ENCODE measurements at places on chromosomes 3 and 15.

DNA sequence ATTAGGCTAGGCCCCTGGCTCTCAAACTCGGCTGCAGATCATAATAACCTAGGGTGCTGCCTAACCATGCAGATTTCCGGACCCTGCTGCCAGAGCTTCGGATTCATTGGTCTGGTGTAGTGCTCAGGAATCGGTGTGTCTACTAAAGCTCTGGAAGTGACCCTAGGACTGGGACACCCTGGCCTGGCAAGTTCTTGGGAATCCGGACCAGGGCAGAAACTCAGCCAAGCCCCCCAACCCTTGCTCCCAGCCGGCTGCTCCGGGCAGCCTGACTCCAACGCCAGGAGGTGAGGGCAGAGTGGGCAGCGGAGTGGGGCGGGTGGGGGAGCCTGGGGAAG lies 23.0 kb downstream of the IGDCC3 start:
- no peak for DNase-seq

DNA sequence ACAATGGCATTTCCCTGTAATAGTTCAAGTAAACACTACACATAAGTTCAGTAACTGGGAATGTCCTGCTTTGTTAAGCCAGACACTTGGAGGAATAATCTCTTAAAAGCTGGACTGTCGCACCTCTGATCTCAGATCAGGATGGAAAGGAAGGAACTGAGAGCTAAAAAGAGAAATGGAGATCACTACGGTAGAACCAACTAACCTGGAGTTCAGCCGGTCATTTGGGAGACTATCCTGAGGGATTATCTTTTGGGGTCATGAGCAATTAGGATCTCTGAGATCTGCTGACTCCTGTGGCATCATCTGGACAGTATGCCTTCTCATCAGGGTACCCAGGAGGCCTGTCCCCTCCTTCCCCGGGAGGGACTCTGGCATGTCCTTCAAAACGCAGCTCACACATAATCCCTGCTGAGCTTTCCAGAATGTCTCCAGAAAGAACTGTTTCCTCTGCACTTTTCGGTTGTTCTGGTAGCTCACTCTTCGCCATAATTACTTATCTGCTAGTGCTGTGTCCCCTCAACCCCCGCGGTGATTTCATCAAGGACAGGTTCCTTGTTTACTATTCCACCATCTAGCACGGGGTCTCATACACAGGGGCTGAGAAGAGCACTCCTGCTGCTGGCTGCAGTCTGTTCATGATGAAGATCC lies 115.6 kb downstream of the SENP2 start:
- no peak for DNase-seq

DNA sequence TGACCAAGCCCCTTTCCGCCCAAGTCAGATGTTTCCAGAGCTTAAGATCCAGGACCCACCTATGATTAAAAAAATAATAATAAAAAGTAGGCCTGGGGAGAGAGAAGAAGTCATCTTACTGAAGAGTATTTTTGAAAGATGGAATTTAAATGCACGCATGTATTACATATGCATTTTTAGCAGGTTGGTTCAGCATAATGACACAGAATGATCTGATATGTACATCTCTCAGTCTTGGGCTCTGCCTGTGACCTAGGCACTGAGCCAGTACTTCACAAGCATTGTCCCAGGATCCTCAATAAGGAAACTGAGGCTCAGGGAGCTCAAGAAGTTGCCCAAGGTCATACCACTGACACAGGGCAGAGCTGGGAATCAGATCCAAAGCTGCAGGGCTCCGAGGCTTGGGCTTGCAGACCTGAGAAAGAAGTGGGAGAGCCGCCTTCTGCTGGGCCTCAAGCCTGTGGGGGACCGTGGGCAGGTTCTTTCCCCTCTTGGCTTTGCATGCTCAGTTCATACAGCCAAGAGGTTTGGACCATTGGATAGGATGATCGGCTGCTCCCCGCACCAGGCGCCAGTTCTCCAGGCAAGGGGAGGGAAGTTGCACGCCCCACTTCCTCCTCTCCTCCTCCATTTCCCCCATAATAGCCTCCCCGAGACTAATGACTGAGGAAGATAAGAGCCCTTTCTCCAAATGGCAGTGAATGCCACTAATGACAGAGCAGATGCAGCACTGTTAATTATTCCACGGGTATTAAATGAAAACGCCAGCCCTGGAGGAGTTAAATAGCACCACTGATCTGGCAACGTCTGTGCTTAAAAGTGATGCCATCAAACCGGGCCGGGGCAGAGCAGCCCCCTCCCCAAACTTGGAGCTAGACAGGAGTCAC lies 6.9 kb downstream of the SLC6A1 start:
- no peak for DNase-seq

DNA sequence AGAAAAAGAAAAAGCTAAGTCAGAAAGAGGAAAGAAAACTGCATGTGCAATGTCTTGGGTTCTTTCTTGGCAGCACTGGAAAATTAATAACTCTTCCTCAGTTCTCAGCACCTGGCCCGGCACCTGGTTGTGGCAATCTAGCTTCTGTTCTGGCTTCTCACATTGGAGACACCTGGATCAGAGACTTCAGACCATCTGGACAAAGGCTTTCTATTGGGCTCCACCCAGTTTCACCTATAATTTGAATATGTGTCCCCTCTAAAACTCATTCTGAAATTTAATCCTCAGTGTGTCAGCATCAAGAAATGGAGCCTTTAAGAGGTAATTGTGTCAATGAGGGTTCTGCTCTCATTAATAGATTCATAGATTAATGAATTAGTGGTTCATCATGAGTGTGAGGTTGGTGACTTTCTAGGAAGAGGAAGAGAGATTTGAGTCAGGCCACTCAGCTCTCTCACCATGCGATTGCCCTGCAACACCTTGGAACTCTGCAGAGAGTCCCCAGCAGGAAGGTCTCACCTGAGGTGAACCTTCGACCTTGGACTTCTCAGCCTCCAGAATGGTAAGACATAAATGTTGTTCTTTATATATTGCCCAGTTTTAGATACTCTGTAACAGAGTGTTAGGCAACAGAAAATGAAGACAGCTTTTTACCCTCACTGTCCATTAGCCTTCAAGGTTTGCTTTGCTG lies 679.9 kb downstream of the NTRK3 start:
- no peak for DNase-seq

DNA sequence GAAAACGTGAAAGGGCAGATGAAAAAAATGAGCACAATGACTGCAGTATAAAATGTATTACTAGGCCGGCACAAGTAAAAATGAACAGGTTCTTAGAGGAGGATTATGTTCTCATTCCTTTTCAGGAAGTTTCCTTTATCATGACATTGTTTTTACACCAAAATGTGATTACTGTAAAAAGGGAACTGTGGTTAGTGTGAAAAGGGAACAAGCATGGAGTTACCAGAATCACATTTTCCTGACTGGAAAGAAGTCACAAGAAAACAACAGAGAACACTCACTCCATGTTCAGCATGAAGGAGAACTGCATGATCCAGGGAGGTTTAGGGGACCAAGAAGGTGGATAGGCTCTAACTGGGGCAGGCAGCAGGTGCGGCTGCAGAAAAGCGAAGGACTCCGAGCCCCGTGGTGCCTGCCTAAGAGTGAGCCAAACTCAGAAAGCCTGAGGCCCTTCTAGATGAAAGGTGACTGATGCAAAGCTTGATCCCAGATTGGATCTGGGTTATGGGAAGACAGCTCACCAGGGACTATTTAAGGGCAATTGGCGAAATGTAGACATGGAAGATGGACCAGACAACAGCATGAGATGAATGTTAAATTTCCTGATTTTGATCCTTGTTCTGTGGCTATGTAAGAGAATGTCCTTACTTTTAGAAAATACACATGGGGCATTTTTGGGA lies 77.3 kb downstream of the CCR1 start:
- DNase-seq = no peak

DNA sequence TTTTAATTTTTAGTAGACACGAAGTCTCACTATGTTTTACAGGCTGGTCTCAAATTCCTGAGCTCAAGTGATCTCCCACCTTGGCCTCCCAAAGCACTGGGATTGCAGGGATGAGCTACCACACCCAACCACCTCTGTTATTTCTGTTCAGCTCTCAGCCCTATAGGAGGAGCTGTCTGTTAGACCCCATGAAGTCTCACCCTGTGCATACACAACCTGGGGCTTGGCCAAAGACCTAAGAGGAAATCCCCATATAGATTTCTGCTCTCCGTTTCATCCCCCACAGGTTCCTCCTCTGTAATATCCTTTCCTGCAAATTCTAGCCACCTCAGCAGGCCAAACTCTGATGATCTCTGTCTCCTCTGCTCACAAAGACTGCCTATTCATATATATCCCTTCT lies 56.6 kb upstream of the CTDSPL2 start:
- no peak for DNase-seq

DNA sequence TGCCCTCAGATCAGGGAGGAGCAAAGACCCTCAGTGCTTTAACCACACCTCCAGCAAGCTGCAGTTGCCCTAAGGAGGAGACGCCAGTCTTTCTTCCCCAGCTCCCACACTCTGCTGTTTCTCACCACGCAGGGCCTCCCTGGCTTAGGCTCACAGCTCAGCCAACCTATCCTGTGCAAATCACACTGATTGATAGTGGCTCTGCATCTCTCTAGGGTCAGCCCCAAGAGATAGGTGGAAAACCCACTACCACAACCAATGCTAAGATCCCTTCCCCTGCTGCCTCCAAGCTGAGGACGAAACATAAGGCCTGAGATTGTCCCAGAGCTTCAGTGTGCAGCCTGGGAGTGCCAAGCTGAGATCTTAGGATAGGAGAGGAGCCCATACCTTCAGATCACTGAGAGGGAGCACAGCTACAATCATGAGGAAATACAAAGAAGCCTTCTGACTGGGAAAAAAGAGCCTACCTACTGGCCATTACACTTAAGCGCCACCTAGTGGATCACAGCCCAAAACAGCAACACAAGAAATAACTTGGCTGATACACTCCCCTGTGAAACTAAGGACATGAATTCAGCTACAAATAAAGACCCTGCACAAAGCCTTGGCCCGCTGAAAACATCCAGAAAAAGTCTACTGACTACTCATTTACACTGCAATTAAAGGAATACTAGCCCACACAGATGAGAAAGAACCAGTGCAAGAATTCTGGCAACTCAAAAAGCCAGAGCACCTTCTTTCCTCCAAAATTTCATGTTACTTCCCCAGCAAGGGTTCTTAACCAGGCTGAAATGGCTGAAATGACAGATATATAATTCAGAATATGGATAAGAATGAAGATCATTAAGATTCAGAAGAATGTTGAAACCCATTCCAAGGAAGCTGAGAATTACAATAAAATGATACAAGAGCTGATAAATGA lies 271.5 kb upstream of the DCBLD2 start:
- DNase-seq = peak; percentile 59

GRCh38 chr15:80732818-80733217 lies 37.7 kb downstream of the ABHD17C start:
- DNase-seq = no peak

DNA sequence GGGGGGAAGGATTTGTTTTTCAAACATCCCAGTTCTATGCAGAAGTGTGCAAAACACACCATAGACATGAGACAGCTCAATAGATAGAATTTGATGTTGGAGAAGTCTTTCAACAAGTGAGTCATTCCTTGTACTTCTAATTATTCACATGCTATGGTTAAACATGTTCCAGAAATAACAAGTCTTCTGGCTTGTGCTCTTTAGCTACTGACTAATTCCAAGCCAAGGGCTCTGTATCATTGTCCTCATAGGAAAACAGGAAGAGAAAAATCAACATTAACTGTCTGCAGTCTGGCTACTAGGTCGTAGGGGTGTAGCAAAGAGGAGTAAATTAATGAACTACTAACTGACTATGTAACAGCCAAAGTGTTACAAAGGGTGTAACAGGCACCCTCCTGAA lies 25.8 kb downstream of the LDHAL6B start:
- no peak for DNase-seq

GRCh38 chr15:52505151-52505550 lies 23.5 kb downstream of the MYO5A start:
- no peak for DNase-seq

DNA sequence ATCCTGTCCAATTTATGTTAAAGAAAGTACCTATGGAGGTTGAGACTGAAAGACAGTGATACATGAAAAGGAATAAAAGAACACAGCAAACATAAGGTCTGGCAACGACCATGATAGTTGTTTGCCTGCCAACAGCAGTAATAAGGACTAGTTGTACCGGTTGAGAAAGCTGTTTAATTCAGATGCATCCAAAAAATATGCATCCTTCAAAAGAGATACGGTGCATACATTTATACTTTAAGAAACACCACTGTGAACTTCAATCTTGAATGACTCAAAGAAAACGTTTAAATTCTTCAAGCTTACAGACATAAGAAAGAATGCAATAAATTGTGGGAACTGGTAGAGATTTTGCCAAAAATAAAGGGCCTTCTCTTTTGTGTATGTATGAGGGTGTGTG lies 492.1 kb downstream of the NLGN1 start:
- DNase-seq = no peak

DNA sequence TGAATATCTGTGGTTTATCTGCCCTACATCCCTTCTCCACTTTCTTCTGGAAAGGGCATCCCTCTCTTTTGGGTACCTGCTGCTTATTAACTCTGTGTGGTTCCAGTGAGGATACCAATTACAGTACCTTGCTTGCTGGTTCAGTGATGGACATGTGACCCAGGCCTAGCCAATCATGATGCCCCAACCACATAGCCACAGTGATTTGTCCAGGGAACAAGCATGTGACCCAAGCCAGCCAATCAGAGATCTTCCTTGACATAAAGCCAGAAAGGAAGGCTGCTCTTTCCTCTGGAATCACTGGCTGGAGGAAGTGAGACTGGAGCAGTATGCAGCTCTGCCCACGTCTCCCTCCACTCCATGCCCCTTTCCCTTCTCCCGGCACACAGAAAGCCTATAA lies 10.9 kb upstream of the TMEM158 start:
- DNase-seq = no peak

DNA sequence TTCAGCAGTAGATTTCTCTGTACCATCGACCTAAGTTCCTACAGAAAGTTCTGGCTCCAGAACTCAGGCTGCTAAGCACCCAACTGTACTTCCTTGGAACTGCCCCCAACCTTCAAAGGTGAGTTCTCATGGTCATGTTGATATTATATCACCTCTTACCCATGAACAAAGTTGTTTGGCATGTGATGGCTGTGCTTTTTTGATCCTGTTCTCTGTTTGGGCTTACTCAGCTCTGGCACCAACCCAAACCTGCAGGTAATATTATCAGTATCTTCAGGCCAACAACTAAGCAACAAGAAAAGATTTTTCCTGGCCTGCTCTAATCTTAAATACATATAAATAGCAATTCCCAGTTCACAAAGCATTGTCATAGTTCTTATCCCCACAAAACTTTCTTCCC lies 318.7 kb upstream of the LMCD1 start:
- DNase-seq = no peak

DNA sequence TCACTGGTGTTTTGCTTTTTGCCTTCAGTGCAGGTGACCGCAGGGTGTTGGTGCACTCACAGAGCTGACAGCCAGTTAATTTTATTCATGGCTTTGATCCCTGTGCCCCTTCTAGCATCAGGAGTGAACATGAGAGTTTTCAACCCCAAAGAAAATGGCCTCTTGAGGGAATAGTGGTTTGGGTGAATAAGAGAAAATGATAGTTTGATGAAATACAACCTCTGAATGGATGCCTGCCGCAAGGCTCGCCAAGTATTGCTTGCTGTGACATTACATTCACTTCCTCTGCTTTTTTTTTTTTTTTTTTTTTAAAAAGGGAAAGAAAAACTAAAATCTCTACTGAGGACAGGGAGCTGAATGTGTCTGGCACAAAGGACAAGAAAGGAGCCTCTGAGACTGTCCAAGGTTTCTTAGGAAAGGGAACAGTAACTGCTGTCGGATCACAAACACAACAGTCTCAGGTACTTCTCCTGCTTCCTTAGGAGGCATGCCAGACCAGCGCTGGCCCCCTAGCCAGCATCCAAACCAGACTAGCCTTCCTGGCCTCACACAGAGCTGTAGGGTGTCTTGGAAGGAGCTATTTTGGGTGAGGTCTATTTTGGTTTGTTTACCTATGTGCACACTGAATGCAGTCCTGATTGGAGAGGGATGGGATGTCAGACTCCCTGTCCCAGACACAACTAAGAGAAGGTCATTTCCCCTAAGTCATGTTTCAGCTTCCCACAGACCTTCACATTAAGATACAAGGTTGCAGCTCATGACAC lies 29.0 kb downstream of the CCDC80 start:
- no peak for DNase-seq

All from ureter (tissue), 1 donor.